ENCODE measurements at places on chromosomes 7 and 10.

- DNase-seq: no peak
These were observed 98.2 kb upstream of the MEOX2 start for GRCh38 chr7:15784694-15785030.

GRCh38 chr10:22629126-22629525, 85.3 kb downstream of the PIP4K2A start:
- DNase-seq: no peak

- DNase-seq: no peak
These were observed 53.9 kb upstream of the IL6 start for GRCh38 chr7:22672846-22673680.

- DNase-seq: no peak
These were observed 49.0 kb downstream of the NPVF start for GRCh38 chr7:25179325-25179724.

GRCh38 chr7:50793120-50793946, 10.6 kb upstream of the GRB10 start:
- DNase-seq: no peak

DNA sequence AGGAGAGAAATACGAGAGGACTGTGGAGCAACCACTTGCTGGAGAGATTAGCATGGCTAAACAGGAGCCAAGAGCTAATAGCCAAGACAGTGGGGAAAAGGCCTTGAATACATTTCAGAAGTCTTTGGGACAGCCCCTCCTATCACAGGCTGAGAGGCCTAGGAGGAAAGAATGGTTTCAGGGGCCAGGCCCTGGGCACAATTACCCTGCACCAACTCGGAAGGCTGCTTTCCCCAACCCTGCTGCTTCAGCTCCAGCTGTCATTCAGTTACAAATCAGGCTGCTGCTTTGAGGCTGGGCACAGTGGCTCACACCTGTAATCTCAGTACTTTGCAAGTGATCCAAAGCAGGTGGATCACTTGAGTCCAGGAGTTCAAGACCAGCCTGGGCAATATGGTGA, 32.0 kb upstream of the SLC35G1 start:
- no peak for DNase-seq

Measured in memory B cell (primary cell).